ENCODE measurements at places on chromosomes 1 and 21.

- no peak for ATAC-seq
These were observed 1.3 kb upstream of the LEMD1 start for GRCh38 chr1:205422993-205423642.

- no peak for ATAC-seq
These were observed 11.7 kb upstream of the FCMR start for GRCh38 chr1:206933333-206933945.

DNA sequence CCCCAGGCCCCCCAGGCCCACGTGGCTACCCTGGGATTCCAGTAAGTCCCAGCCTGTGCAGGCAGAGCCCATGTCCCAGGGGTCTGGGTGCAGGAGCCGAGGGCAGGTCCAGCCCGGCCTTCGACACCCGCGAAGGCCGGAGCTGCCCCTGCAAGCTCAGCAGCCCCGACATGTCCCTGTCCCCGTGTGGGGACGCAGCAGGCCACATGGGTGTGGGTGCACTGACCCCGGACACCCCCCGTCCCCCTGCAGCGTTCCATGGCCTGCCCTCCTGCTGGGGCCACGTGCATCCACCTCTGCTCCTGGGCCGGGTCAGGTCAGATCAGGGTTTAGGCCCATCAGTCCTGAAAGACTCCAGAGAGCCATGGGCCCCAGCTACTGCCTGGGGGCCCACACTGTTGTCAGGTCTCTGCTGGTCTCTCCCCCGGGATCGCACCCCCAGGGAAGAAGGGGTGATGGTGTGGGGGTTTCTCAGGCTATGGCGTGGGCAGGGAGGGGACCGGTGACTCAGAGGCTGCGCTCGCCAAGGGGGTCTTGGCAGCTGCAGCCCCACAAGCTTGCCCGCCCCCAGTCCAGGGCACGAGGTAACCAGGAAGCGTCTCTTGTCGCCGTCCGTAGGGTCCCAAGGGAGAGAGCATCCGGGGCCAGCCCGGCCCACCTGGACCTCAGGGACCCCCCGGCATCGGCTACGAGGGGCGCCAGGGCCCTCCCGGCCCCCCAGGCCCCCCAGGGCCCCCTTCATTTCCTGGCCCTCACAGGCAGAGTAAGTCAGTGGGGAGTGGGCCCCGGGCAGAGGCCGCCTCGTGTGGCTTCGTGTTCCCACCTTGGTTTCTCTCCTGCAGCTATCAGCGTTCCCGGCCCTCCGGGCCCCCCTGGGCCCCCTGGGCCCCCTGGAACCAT is 37.5 kb downstream of the SLC19A1 start:
- no peak for ATAC-seq

- no peak for ATAC-seq
These were observed 28.1 kb upstream of the ZYG11A start for GRCh38 chr1:52814465-52814864.

- ATAC-seq = no peak
These were observed 567.0 kb downstream of the AJAP1 start for GRCh38 chr1:5221451-5221850.

DNA sequence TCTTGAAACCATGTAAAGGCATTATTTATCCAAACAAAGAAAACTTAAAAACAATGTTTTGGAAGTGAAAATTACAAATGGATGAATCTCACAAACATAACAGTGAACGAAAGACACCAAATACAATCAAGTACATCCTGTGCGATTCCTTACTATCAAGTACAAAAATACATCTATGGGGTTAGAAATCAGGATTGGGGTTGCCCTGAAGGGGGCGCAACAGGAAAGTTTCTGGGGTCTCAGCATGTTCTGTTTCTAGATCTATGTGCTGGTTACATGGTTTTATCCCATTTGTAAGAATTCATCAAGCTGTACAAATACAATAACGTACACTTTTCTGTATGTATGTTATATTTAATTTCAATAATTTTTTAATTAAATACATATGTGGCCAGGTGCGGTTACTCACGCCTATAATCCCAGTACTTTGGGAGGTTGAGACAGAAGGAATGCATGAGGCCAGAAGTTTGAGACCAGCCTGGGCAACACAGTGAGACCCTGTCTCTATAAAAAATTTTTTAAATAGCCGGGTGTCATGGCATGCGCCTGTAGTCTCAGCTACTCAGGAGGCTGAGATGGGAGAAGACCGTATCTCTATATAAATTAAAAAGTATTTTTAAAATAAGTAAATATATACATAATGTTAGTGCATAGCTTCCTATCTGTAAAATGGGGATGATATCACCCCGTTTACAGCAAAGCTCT is 121.5 kb upstream of the SOD1 start:
- no peak for ATAC-seq

- no peak for ATAC-seq
These were observed 5.9 kb upstream of the CDC20 start for GRCh38 chr1:43352881-43353280.

GRCh38 chr21:39863111-39863510 is 4.1 kb upstream of the PCP4 start:
- ATAC-seq = peak; percentile 21

DNA sequence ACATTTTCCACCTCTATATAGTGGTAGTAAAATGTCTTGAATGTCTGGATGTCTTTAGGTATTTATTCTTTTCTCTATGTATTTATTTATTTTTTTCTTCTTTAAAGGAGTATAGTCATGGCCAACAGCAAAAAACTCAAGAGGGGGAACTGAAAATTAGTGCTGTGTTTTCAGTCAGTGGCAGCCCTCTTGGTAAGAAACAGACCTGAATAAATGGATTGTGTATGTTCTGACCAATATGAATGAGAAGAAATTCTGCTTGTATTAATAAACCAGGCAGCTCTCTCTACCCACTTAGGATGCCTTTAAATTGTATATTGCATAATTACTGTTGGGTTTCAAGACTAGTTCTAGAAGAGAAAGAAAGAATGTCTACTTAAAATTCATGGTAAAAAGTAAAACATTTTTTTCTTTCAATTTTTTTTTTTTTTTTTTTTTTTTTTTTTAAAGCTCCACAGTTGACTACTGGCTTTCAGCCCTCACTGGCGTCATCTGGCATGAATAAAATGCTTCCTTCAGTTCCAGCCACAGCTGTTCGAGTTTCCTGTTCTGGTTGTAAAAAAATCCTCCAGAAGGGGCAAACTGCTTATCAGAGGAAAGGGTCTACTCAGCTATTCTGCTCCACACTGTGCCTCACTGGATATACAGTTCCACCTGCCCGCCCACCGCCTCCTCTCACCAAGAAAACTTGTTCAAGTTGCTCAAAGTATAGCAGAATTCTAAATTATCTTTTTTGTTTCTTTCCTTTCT is 101.6 kb downstream of the ZMYM4 start:
- peak; percentile 34 for ATAC-seq

DNA sequence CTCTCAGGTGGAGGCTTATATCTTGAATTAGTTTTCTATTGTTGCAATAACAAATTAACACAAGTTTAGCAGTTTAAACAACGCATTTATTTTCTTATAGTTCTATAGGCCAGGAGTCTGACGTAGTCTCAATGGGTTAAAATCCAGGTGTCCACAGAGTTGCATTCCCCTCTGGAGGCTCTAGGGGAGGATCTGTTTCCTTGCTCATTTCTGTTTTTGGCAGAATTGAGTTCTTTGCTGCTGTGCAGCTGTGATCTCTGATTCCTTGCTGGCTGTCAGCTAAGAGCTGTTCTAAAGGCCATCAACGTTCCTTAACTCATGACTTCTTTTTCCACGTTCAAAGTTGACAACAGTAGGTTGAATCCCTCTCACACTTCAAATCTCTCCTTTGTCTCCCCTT is 31.8 kb downstream of the S100A10 start:
- no peak for ATAC-seq

GRCh38 chr1:53292690-53293089 is 35.2 kb downstream of the LRP8 start:
- no peak for ATAC-seq

DNA sequence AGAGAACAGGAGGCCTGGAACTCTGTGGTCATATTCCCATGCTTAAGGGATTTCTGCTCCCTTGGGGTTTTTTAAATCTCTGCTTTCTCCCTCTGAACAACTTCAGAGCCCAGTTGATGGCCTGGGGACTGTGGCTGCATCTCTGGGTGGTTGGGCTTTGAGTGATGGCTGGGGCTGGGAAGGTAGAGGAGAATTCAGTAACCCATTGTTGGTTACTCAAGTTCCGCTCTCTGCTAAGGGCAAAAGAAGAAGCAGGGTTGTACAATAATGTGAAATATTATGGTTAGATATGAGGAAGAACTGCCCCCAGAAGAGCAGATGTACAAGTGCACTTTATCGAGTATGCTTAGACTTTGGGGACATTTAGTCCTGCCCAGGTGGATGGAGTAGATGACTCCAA is 72.1 kb upstream of the CNTN2 start:
- no peak for ATAC-seq

GRCh38 chr1:201874672-201875071 is 14.0 kb upstream of the SHISA4 start:
- ATAC-seq = no peak

GRCh38 chr21:24395320-24395923 is 1211.9 kb downstream of the MRPL39 start:
- no peak for ATAC-seq

DNA sequence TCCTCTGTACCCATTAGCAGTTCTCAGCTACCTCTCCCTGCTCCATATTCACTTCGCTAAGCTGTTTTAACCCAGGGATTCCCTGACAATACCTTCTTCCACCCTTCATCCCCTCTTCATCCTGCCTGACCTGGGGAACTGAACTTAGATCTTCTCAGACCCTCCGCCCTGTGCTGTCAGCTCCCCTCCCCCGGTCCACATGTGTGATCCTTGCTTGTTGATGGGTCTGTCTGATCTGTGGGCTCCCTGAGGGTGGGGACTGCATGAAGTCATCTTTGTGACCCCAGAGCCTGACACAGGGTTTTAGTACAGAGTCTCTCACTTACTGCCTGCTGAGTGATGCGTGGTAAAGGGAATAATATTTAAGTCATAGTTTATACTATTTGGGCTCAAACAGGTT is 11.8 kb downstream of the CHAF1B start:
- ATAC-seq = no peak

DNA sequence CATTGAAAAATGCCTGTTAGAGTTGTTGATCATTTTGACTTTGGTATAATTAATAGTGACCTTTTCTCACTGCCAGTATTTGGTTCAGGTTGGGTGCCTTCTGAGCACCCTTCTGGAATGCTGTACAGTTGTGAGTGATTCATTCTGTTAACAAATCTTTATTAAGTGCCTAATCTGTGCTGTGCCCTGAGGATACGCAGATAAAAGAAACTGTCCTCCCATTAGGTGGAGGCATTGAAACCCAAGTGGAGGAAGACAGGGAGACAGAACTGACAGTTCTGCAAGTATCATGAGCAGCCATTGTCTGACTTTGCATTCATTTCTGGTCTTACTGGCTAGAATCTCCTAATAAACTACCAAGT is 76.1 kb upstream of the ZNF326 start:
- ATAC-seq = no peak

DNA sequence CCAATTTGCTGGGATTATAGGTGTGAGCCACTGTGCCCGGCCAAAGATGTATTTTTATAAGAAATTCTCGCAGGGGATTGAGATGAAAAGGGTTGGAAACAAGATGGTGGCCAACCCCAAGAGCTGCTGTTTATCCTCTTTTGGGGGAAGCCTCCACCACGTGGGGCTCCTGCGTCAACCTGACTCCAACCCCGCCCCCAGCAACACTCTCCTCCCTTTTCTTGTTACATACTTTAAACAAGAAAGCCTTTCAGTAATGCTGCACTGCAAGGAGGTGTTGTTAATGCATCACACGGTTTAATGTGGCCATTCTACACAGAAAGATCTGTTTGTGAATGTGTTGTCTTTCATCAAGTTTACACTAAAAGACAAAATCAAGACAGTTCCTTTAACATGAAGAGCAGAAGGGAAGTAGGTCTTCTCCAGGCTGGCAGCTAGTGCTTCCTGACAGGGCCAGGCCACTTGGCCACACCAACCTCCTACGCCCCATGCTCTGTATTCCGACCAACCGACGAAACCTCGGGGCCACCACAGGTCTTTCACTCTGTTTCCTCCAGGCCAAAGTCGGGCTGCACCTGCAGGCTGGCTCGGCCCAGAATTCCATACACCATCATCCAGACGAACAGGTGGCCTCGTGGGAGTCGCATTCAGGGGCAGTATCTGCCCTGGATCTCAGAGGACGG is 25.9 kb downstream of the C2CD2 start:
- no peak for ATAC-seq

GRCh38 chr1:43822040-43822690 is 111.4 kb upstream of the ARTN start:
- ATAC-seq = no peak

DNA sequence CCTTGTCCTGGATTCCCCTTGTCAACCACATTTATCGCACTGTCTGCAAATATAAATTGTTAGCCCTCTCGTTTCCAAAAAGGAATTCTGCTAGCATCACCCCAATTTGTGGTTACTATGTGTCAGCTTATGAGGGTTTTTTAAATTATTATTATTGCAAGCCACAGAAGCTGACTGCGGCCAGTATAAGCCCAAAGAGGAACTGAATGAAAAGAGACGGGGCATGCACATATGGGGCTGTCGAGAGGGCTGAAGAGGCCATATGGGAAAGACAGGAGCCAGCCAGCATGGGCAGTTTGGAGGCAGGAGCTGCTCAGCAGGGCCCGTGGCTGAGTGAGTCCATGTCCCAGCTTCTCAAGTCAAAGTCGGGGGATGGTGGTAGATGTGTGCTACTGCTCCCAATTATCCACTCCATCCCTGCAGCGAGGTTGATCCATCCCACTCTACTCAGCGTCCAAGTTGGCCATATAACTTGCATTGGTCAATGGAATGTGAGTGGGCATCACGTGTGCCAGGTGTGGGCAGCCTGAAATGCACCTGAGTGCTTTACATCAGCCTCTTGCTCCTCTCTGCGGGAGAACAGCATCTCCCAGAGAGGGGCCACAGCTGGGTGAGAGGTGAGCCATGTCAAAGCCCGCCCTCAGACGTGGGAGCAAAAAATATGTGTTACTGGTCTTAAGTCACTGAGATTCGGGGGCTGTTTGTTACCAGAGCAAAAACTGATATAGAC is 37.6 kb upstream of the LDLRAP1 start:
- ATAC-seq = peak; percentile 26

DNA sequence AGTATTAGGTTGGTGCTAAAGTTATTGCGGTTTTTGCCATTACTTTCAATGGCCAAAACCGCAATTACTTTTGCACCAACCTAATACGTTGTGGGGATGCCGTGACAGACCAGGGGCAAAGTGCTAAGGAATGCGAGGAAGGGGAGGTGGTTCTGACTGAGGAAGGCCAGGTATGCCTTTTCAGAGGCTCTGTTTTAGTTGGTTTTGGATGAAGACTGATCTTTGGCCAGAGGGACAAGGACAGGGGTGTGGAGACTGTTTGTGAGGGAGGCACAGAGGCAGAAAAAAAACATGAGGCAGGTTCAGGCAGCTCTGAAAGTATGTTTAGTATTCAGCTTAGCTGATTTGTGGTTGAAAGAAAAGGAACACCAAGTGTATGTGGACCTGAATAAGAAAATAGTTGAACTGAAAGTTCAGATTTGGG is 358.2 kb downstream of the RPS6KC1 start:
- ATAC-seq = no peak

DNA sequence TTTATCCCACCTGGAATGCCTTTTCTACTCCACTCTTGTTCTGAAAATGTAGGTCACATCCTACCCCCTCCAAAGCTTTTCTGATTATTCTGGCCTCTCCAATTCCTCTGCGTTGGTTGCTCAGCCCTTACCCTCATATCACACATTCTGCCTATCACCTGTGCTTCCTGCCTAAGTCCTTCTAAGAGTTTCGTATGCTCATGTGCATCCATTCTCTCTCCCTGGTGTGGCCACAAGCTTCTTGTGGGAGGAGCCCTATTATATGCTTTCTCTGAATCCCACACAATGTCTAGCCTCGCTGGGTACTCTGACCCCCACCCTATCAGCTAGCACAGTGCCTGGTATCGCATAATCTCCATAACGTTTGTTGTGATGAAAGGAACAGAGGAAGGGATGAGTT is 54.2 kb downstream of the CD58 start:
- no peak for ATAC-seq

GRCh38 chr1:30745156-30745833 is 12.3 kb downstream of the LAPTM5 start:
- no peak for ATAC-seq
